NT2/D1 (cell line): ENCODE measurements at places on chromosomes 16 and 17.

GRCh38 chr17:45096141-45096540, 35.0 kb downstream of the NMT1 start:
- peak; percentile 20 for DNase-seq

DNA sequence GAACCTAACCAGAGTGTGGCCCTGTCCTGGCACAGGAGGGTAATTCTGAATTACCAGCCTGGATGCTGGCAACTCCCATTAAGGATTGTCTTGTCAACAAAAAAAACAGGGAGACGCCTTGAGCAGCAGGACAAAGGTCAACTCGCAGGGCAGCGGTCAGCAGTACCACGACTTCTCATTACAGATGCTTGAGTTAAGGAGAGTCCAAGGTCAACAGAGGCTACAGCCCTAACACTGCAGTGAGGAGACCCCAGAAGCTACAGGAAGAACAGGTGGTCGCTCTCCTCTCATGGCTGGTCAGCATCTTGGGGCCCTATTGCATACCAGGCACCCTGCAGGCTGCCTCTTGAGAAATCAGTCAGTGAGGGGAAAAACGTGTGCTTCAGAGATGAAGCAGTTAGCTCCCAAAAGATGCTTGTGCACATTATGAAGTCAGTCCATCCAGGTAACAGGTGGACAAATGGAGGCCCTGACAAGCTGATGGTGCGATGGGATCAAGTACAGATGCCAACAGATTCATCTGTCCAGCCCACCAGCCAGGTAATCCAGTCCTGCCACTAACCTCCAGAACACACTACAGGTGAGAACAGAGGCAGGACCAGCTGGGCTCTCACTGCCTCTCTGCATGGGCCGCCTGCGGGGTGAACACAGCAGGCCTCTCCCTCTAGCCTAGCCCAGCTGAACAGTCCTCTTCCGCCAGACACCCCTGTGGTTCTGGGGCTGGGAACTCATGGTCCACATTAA, 4.2 kb downstream of the CSNK1D start:
- DNase-seq, result no peak

DNA sequence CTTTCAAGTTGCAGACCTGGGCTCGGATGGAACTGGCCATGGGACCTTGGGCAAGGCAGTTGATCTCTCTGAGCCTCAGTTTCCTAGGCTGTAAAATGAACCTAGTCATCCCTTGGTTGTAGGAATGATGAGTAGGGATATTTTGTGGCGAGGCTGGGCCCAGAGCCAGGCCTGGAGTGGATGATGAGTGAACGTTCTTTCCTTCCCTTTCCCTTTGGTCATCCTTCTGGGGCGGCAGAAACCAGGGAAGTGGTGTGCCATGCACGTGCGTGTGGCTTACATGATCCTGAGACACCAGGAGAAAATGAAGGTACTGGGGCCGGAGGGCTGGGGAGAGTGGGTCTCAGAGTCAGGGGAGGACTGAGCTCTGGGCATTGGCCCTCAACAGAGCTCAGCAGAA, 8.4 kb downstream of the FBRS start:
- DNase-seq, result no peak

- DNase-seq, result no peak
Measured at GRCh38 chr16:80604600-80605355, 64.0 kb downstream of the DYNLRB2 start.

DNA sequence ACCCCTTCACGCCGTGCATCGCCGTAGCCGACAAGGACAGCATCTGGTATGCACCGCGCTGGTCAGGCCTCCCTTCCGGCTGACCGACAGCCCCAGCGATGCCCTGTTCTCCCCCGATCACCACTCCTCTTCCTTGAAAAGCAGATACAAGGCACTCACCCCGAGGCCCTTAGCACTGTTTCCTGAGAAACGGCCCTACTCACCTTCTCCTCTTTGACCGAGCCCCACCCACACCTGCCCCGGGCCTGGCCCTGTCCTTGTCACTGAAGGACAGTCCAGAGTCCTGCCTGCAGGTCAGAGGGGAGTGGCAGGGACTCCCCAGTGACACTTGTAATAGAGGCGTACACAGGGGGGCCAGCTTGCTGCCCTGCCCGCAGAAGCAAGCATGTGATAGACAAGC, 45.9 kb upstream of the CHMP6 start:
- DNase-seq, result no peak

- no peak for DNase-seq
Measured at GRCh38 chr17:41625602-41626001, 1.2 kb upstream of the KRT17 start.

DNA sequence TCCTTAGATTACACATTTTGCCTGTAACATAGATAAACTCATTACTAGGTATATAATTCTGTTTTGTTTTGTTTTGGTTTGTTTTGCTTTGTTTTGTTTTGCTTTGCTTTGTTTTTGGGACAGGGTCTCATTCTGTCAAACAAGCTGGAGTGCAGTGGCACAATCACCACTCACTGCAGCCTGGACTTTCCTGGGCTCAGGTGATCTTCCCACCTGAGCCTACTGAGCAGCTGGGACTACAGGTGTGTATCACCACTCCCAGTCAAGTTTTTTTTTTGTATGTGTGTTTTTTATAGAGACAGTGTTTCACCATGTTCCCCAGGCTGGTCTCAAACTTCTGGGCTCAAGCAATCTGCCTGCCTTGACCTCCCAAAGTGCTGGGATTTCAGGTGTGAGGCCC, 1.3 kb upstream of the CCL4L2 start:
- DNase-seq, result no peak

GRCh38 chr17:81932333-81932983, 4.6 kb downstream of the PYCR1 start:
- no peak for DNase-seq

DNA sequence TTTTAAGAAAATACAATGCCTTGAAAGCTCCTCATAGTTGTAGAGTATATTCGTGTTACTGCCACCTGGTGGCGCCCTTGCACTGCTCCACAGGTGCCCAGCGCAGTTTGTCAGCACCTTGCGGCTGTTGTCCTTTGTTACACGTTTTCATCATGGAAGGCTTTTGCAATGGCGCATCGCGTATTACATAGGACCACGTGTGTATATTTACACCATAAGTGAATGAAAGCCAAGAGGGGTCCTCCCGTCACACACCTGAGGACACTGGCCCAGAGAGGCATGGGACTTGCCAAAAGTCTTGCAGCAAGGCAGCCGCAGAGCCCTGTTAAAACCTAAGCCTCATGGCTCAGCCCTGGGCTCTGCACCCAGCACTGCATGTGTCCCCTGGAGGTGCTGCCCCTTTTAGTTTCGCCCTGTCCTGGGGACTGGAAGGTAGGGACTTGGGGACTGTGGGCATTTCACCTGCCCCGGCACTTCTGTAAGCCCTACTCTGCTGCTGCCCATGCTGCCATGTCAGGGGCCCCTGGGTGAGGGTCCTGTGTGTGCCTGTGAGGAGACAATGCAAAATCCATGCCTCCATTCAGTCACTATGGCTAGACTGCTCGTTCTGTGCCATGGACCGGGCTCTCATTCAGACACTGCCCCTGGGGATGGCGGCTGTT, 24.3 kb downstream of the POLR3E start:
- DNase-seq, result peak; percentile 64

DNA sequence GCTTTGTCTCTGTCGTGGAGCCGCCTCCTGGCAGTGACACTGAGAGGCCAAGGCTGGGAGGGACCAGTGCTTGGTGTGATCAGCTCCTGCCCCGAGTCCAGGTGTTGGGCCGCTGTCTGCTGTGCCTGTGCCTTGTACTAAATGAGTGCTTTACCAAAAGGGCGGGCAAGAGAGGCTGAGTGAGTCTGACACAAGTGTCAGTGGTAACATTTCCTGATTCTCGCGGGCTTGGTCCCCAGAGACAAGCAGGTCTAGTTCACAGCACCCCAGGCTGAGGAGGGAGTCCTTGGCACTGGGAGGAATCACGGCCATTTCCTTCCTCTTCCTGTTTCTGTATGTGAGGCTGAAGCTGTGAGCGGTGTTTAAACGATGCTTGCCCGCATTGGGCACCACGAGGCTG, 30.2 kb downstream of the PLD6 start:
- no peak for DNase-seq

- no peak for DNase-seq
Measured at GRCh38 chr16:31704138-31704537, 169.5 kb upstream of the ZNF267 start.

DNA sequence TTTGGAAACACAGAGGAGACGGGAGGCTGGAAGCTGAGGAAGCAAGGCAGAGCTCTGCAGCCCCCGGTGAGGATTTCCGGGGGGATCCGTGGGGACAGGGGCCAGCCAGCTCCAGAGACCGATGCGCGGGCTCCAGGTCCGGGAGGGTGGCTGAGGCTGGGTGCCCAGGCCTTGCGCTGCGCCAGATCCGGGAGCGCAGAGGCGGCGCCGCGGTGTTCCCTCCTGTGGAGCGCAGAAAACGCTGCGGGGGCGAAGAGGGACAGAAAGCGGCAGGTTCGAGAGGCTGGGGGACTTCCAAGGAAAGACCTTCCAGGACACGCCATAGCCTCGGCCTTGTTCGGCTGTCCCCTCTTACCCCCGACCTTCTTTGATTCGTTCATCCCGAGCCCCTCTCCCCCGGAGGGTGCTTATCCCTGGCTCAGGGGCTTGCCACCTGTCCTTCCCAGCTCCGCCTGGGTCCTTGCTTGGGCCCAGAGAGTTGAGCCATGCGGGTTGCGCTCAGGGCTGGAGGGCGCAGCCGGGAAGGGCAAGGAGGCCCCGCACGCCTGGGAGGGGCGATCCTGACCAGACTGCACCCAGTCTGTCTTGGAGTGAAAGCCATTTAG, 697 bp upstream of the SHISA9 start:
- DNase-seq, result no peak

DNA sequence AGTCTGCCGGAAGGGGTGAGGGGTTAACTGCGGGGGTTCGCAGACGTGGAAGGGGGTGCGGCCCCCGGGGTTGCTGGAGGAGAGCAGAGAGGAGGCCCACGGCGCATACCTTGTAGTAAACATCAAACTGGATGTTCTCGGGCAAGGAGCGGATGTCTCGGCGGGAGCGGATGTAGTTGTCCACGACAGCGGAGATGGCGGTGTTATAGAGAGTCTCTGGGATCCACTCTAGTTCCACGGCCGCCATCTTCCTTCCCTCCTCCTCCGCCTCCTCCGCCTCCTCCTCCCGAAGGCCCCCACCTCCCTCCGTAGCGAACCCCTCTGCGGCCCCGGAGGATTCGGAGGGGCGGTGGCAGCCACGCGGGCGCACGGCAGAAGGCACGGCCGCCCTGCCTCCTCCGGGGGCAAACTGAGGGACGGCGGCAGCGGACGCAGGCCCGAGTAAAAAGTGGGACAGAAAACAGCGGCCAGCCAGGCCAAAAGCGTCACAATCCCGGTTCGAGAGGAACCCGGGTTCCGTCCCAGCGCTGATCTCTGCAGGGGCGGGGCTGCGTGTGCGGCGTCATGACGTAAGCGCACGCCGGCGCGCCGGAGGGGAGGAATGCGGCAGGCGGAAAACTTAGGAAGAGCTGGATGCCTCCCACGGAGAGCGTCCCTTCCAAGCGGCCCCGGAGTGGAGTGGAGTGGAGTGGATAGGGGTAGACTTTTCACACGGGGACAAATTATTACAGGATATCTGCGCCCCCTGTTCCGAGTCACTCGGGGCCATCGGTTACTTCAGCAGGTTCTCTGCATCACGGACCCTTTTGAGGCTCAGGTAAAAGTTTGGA, at the start of gene APPBP2:
APPBP2 (minus strand) TSS at position 558 of the 830 bp plus-strand sequence; CDS start at position 247, 311 bp downstream.
- DNase-seq, result peak; percentile 49

DNA sequence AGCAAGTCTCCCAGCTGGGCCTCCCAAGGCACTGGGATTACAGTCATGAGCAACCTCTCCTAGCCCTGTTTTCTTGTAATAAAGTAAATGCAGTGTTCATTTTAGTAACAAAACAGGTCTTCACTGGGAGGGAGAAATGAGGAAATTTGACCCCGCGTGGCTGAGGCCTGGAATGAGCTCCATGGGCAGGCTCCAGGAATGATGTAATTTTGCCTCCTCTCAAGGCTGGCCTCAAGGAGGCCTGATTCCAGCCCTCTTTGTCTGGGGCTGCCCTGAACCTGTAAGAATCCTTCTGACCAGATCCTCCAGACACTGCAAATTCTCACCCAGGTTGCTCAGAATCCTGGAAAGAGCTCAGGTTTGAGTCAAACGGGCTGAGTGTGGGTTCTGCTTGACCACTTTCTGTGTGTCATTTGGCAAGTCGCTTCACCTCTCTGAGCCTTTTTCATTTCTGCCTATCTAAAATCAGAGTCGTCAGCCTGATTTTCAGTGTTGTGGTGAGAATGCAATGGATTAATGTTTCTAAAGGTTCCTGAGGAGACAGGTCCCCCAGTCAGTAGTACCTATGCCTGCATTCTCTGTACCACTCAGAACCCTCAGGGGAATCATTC, 57.1 kb downstream of the RAB11FIP4 start:
- no peak for DNase-seq

DNA sequence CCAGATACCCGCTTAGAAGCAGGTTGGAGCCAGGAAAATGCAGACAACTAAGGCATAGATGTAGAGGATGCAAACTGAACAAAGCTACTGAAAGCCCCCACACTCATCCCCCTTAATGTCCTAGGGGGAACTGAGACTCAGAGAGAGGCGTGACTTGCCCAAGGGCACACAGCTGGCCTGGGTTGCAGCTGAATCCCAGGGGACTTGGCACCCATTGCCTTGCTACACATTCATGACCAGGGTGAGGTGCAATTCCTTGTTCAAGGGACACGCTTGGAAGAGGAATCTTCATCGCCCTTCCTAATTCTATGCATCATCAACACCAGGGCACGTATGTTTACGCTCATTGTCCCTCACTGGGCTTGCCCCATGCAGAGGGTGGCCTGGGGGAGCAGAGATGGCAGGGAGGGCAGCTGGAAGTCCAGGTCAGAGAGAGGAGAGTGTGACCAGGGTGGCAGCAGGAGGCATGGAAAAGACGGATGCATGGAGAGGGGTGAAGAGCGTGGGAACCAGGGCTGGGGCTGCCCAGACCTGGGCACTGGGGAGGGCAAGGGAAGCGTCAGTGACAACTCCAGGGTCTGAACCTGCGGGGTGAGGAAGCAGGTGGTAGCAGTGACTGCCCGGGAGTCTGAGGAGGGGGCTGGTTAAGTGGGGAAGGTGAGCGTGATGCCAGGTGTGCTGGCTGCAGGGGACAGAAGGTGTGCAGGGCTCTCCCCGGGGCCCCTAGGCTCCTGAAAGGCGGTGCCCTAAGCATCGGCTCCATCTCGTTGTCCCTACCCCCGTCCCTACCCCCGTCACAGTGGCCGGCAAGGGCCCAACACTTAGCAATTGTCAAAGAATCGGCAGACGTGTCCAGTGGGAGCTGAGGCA, 267.1 kb upstream of the TNRC6C start:
- no peak for DNase-seq

GRCh38 chr16:30054959-30055553, 10.5 kb upstream of the ALDOA start:
- DNase-seq, result no peak

DNA sequence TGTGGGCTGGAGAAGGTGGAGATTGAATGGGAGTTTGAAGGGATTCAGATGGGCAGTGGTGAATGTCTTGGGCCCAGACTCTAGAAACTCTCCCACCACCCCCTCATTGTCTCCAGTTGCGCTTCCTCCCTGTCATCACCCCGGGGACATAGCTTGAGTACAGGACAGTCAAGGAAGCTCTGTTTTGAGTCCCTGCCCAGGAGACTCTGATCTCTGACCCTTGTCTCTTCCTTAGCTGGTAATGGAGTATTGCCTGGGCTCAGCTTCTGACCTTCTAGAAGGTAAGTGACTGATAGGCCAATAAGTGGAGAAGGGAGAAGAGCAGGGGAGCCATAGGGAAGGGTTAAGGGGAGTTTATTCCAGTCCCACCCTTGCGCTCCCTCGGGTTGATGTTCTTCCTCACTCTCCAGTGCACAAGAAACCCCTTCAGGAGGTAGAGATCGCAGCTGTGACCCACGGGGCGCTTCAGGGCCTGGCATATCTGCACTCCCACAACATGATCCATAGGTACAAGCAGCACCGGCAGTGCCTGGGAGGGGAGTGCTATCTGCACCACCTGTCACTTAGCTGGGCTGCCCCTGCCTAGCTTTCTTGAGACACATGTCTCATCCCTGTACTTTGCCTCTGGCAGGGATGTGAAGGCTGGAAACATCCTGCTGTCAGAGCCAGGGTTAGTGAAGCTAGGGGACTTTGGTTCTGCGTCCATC, 5.0 kb downstream of the TAOK2 start:
- DNase-seq, result no peak
